Mammary epithelial cell (primary cell): ENCODE measurements at places on chromosomes 12 and 14. TPM values are rescaled to one million over a fixed set of nuclear protein-coding genes. Genes with fewer than 3 reads are reported as not detected.
A peak's percentile ranks its signal among the peaks of the same experiment; 100 is the strongest.

KRT73 gene
- total RNA-seq = not detected

SLC22A17 gene
- total RNA-seq = 2.9 and 5.1 TPM in 2 replicates

SYT1 gene
- total RNA-seq = 13.7 TPM

HCAR2 gene
- 0.24 and 0.28 TPM in 2 replicates for total RNA-seq

KRT3 gene
- not detected for total RNA-seq

C12orf56 gene
- total RNA-seq = not detected

SLC5A8 gene
- total RNA-seq = not detected

- DNase-seq = no peak
Observed at GRCh38 chr14:83814896-83815295, 1715.0 kb upstream of the FLRT2 start.

DNA sequence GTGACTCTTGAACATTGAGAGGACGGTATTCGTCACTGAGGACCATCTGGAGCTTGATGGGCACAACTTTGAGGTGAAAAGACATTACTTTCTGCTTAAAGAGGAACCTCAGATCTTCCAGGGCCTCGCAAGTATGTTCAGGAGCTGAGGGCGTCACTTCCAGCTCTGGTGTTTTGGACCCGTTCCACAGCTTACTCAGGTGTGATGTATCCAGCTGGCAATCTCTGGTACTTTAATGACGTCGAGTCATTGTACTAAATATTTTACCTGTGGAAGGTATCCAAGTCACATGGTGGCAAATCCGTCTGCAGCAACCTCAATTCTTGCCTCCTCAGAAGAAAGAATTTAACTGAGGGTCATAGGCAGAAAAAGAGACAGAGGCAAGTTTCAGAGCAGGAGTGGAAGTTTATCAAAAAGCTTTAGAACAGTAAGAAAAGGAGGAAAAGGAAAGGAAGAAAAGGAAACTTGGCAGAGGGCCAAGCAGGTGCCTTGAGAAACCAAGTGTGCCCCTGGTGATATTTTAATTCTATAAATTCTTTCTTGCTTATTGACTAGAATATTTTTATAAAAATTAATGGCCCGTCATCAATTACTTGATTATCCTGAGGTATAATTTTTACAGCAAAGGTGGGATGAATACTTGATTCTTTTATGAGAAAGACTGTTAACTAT is 250.6 kb downstream of the AEBP2 start:
- peak; percentile 76 for DNase-seq

DNA sequence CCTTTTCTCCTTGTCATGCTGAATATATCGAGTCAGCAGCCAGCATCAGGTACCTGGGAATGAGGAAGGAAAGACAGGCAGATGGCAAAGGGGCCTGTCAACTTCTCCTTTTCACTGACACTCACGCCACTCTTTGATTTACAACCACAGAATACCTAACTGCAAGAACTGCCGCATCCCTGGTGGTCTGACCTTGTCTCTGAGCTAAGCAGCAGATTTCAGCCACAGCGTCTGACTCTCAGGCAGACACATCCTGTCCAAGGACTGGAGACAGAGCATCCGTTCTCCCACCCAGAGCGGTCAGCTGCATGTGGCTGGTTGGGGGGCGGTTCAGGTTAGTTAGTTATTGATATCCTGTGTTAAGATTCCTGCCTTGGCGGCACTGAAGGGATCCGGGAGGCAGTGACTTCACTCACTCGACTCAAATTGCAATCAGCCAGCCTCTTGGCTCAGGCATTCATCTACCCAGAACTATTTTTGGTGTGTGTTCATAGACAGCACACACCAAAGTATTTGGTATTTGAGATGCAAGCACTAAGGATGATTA is 11.2 kb upstream of the MAP1LC3B2 start:
- no peak for DNase-seq

GRCh38 chr12:27924350-27925135 is 48.0 kb downstream of the PTHLH start:
- peak; percentile 16 for DNase-seq

DNA sequence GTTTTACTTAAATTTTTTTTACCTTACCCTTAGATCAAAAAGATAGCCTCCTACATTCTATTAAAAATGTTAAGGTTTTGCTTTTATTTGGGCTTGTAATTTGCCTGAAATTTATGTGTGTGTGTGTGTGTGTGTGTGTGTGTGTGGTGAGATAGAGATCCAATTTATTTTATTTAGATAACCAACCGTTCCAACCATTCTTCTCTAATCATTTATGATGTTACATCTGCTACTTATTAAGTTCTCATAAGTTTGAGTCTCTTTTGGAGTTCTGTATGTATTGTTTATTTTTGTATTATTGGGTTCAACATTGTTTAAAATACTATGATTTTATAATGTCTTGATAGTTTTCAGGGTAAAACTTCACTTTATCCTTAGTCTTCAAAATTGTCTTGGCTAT is 70.6 kb upstream of the PAWR start:
- DNase-seq = no peak

- peak; percentile 84 for DNase-seq
Observed at GRCh38 chr12:27163048-27163715, 80.8 kb upstream of the C12orf71 start.

DNA sequence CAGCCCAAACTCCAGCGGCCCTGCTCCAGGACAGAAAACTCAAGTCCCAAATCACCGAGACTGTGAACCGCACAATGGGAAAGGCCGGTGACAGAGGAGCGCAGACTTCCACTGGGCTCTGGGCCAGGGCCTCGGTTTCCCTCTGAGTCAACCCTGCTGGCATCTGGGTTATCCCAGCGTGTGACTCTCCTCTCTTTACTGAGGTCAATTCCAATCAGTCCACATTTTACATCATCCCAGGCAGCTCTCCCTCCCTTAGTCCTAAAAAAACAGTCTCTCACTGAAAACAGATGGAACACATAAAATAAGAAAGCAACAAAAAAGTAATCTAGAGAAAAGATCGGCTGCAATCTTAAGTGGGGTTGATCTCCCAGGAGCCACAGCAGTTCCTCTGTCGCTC is 36.9 kb downstream of the ITPK1 start:
- DNase-seq = no peak

GRCh38 chr14:58639198-58639565 is 1.4 kb downstream of the DACT1 start:
- no peak for DNase-seq

DNA sequence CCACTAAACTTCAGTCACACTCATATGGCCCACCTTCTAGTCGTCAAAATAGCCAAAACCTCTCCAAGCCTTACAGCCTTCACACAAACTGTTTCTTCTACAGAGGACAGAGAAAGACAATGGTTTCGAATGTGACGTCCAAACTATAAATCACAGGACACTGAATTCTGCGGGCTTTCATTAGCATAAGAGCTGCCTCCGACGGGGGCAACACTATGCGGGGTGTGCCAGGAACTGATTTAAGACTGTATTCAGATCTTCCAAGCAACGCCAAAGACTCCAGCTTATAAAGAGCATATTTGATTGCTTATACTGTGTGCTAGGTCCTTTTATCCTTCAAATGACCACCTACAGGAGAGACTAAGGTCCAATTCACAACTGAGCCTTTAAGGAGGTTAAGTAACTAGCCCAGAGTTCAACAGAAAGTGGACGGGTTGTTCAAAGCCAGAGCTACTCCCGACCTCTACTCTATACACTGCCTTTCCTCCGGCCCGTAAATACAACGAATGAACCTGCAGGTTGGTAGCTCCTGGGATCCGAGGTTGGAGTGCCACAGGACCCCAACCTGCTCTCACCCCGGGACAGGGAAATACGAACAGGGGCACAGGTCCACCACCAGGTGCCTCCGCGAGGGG is 575 bp downstream of the L2HGDH start:
- no peak for DNase-seq

GRCh38 chr12:26853303-26854030 is 20.5 kb upstream of the ITPR2 start:
- peak; percentile 39 for DNase-seq

- peak; percentile 66 for DNase-seq
Observed at GRCh38 chr12:47561746-47562145, 144.1 kb downstream of the RPAP3 start.

DNA sequence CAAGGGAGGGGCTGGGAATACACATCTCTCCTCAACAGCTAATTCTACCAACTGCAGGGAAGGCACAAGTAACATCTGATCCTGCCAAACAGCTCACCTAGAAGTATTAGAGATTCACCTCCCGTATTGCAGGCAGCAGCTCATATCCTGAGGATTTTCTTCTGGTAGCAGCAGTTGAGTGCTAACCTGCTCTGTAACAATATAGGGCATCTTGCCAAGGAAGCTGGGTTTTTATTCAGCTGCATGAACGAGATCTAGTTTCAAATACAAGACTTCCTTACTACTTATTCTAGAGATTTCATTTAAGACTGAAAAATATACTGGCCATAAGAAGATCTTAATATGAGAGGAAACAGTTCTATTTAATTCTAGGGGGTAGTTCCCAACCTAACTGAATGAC is 261.4 kb upstream of the USP15 start:
- no peak for DNase-seq

DNA sequence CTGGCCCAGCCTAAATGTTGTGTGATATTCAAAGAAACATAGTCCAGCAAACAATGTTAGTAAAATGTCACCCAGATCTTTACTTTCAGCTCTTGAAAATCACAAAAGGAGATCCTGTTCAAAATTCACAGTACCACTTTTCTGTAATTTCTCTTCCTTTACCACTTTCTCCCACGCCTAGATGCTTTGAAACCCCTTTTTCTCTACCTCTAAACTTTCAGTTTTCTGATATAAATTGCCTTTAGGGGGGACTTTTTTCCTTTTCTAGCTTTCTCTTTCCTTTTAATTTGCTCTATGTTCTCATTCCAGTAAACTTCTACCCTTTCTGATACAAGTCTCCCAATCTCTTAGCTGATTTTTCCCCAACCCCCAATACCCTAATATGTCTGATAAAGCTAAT is 101.8 kb downstream of the LMO3 start:
- no peak for DNase-seq

DNA sequence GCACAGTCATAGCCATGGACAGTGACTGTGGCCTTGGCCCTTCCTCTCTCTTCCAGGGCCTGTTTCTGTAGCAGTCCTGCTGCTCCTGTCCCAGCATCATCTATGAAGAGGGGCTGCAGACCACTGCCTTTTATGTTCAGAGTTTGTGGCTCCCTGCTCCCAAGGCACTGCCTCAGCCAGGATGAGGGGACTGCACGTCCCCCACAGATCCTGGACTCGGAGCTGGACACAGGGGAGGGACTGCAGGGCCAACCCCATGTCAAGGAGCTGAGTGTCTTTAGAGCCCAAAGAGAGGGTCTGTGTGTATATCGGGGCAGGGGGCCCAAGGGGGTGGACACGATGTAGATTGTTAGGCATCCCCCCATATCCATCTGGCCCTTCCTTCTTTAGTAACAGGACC is 60.6 kb upstream of the DIO3 start:
- DNase-seq = no peak

DNA sequence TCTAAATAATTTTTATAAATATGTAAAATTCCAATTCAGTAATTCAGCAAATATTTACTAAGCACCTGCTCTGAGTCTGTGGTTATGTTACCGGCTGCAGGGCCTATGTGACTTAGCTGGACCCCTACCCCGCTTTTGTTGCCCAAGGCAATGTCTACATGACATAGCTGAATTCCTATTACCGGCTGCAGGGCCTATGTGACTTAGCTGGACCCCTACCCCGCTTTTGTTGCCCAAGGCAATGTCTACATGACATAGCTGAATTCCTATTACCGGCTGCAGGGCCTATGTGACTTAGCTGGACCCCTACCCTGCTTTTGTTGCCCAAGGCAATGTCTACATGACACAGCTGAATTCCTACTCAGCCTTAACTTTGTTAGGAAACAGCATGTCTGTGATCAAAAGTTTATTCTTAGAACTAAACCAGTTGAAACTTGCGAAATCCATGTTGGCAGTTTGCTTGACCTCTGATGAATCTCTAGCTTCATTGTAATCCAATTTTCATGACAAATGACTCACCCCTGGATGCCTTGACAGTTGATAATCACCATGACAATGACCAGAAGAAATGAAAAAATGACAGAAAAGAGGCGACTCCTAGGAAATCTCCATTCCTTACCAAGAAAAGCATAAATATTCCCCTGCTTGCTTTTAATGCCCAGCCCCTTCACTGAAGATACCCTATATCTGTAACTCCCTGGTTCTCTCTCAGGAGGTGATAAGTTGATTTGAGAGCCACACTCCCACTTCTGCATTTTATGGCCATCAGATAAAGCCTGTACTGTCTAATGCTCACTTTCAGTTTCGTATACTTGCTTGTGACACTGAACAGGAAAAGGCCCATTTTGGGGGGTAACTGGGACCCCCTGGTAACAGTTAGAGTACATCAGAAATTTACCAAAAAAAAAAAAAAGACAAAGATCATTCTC is 148.4 kb upstream of the SYT10 start:
- peak; percentile 93 for DNase-seq

DNA sequence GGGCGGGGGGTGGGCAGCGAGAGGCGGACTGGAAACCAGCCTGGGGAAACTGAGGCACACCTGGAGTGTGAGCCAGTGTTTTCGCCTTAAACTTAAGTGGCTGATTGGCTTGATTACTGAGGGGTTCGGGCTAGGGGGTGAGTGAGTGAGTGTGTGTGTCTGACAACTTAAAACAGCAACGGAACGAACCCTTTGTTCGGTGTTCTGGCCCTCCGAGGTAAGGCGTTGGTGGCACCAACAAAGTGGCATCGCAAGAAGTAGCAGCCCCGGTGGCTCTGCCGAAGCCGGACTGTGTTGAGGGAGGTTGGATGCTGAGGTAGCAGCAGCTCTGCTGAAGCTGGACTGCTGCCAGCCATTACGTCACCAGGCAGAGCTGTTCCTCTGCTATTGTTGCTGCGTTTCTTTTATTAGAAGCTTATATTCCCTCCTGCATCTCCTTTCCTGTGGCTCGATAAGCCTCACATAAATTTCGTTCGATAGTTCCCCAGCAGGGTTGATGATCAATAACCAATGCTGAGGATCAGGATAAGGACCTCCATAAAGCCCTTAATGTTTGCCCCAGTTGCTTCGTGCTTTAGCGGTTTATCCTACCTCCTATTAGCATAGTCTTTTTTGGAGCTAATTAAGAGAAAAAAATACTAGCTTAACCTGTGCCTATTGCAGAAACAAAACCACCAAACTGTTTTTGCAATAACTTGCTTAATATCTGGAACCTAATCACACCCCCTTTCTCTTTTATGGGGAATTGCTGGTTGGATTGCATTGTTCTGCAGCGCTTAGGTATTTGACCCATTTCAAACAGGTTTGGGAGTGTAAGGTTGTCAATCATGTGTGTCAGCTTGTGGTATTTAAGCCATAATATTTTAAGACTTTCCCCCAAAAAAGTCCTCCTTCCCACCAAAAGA is 1.3 kb downstream of the GPR137C start:
- DNase-seq = peak; percentile 76

GRCh38 chr14:24798911-24799462 is 165.0 kb upstream of the GZMB start:
- no peak for DNase-seq
